Fibroblast of the aortic adventitia (primary cell): ENCODE measurements at places on chromosomes 7 and 10. TPM values are rescaled to one million over a fixed set of nuclear protein-coding genes. Genes with fewer than 3 reads are reported as not detected.

LLCFC1 gene
- not detected in 2 replicates for total RNA-seq

STAG3 gene
- total RNA-seq, result 0.90 and 4.8 TPM in 2 replicates

PTF1A gene
- not detected in 2 replicates for total RNA-seq

FAM171A1 gene
- total RNA-seq, result 32.9 and 43.6 TPM in 2 replicates

PPP1R17 gene
- not detected in 2 replicates for total RNA-seq

WEE2 gene
- under 0.01 TPM in 1 of 2 replicates, not detected in the other for total RNA-seq

TAC1 gene
- not detected in 2 replicates for total RNA-seq

PAX4 gene
- total RNA-seq, result not detected in 2 replicates

UPK3B gene
- total RNA-seq, result 0.16 and 0.18 TPM in 2 replicates

TOMM7 gene
- total RNA-seq, result 217 and 251 TPM in 2 replicates

CFTR gene
- total RNA-seq, result 0.09 TPM in 1 of 2 replicates, not detected in the other

OGDHL gene
- under 0.01 and 0.57 TPM in 2 replicates for total RNA-seq

RBM20 gene
- total RNA-seq, result 0.08 and 0.09 TPM in 2 replicates

SPDYE11 gene
- total RNA-seq, result 0.08 TPM in 1 of 2 replicates, not detected in the other

CYP3A4 gene
- not detected in 2 replicates for total RNA-seq

MSMB gene
- total RNA-seq, result not detected in 2 replicates

CALHM1 gene
- not detected in 2 replicates for total RNA-seq

LRRC17 gene
- total RNA-seq, result 95.6 and 131 TPM in 2 replicates

CPA2 gene
- total RNA-seq, result not detected in 2 replicates

AGR3 gene
- total RNA-seq, result not detected in 2 replicates

SEMA4G gene
- 0.25 and 0.81 TPM in 2 replicates for total RNA-seq
